Tongue (tissue), 3 donors: ENCODE measurements at places on chromosomes 12 and 14.

GRCh38 chr14:32728976-32729375 is 209.7 kb upstream of the NPAS3 start:
- DNase-seq = no peak

DNA sequence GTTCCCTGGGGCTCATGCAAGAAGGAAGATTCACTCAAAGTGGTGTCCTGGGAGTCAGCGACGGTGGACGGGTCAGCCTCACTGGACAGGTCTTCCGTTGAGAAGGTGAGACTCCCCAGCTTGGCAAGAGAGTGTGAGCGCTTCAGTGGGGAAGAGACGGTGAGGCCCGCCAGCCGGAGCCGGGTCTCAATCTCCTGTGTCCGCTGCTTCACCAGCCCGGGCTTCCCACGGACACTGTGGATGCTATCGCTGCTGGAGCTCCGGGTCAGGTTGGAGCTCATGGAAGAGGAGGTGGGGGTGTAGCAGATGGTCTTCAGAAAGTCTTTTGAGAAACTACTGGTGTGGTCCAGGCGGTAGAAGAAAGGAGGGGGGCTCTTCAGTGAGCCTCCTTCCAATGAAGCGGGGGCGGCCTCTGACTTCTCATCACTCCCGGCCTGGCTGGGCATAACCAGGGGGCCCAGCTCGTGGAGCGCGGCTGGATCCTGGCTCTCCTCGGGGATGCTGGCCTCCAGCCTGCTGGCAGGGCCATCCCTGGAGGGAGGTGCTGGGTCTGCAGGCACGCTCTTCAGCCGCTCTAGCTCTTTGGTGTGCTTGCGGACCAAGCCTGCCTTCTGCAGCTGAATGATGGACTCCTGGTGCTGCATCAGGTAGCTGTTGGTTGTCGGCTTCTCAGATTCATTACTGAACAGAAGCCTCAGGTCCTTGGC is 56.9 kb upstream of the CORO1C start:
- DNase-seq = no peak

- no peak for DNase-seq
Measured at GRCh38 chr14:81263777-81264410, 43.1 kb upstream of the GTF2A1 start.

DNA sequence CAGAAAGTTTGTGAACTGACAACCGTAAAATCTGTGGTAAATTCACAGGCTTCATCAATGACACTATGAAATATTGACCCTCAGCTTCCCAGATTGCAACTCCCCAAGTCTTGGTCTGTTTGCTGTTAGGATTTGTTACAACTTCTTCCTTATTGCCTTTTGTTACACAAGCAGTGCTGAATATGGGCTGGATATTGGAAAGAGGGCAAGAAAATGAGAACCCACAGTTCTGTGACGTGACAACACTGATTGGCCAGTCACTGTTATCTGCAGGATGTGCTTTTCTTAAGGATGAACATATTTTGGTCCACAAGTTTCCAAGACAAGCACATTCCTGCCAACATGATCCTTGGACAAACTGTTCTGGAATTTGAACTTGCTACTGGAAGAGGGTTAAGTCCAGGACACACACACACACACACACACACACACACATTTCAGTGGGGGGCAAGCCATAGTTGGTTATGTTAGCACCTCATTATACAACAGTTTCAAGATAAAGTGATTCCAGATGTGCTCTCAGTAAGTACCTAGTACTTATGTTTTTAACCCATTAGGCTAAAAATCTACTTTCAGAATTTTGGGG is 16.6 kb upstream of the SLC38A2 start:
- DNase-seq = no peak

GRCh38 chr14:101927859-101928258 is 36.5 kb upstream of the DYNC1H1 start:
- peak; percentile 90 for DNase-seq

GRCh38 chr12:94873734-94874517 is 129.6 kb downstream of the NDUFA12 start:
- peak; percentile 36 for DNase-seq

- DNase-seq = peak; percentile 55
Measured at GRCh38 chr12:8145754-8146441, 10.9 kb upstream of the ZNF705A start.

GRCh38 chr12:29578731-29579130 is 81.2 kb upstream of the OVCH1 start:
- DNase-seq = no peak

DNA sequence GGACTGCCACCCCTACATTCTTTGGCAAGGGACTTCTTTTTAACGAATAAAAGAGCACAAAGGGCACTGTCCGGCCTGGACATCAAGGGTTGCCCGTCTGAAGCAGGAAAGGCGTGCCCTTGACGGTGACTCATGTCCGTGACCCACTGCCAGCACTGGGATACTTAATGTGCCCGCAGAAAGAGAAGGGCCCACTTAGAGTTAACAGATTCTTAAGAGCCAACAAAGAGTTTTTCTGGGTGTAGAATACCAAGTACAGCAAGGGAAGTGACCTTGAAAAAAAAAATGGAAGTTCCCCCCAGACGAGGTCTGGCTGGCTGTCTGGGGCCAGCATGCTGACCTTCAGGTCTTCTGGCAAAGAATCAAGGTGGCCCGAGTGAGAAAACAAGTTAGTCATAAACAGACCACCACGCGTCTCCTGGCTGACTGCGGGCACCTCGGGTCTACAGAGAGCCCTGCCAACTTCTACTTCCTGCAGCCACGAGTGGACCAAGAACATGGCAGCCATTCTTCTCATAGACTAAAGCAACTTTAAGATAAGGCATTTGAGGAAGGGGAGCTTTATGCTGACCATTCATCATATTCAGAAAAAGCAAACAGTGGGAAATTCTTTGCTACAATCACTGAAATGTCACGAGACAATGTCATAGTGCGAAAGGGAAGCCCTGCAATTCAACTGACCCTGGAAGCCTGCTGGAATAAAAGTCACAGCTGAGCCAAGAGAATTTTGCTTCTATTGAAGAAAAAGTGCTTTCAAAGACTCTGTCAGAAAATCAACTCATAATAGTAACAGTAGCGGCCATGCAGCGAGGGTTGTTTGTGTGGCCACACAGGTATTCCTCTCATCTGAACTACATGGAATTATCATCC is 10.5 kb upstream of the SELPLG start:
- no peak for DNase-seq

- DNase-seq = no peak
Measured at GRCh38 chr12:50261654-50262053, 21.7 kb downstream of the LIMA1 start.

- no peak for DNase-seq
Measured at GRCh38 chr12:19550626-19551025, 111.3 kb downstream of the AEBP2 start.

DNA sequence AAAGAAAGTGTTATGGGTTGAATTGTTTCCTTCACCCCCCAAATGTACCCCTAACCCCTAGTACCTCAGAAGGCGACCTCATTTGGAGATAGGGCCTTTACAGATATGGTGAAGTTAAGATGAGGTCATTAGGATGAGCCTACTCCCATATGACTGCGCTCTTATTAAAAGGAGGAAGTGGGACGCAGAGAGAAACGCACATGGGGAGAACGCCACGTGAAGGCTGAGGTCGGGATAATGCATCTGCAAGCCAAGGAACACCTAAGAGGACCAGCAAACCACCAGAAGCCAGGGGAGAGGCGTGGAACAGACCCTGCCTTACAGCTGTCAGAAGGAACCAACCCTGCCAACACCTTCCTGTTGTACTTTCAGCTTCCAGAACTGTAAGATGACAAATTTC is 1.7 kb upstream of the NRIP2 start:
- DNase-seq = no peak

DNA sequence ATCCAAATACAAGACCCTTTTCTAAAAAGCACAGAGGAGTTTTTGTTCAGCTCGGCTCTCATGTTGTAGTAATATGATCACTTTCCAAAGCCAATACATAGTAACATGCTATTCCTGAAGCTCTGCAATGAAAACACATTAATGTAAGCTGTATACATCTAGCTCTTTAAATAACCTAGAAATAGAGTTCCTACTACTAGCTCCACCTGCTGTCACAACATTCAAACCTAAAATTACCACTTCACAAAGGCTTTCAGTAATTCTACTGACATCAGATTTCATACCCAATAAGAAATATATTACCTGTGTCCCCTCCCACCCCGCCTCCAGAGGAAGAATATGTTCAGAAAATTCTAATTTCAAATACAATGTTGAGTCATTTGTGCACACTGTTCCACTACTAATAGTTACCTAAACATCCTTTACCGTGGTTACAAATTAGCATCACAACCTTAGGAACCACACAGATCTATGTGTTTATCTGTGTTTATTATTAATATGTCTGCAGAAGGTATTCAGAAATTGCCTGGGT is 17.8 kb downstream of the EFCAB11 start:
- DNase-seq = peak; percentile 17

- no peak for DNase-seq
Measured at GRCh38 chr14:68627050-68627867, 165.6 kb downstream of the ZFP36L1 start.

- no peak for DNase-seq
Measured at GRCh38 chr14:27067961-27068360, 470.1 kb upstream of the NOVA1 start.

DNA sequence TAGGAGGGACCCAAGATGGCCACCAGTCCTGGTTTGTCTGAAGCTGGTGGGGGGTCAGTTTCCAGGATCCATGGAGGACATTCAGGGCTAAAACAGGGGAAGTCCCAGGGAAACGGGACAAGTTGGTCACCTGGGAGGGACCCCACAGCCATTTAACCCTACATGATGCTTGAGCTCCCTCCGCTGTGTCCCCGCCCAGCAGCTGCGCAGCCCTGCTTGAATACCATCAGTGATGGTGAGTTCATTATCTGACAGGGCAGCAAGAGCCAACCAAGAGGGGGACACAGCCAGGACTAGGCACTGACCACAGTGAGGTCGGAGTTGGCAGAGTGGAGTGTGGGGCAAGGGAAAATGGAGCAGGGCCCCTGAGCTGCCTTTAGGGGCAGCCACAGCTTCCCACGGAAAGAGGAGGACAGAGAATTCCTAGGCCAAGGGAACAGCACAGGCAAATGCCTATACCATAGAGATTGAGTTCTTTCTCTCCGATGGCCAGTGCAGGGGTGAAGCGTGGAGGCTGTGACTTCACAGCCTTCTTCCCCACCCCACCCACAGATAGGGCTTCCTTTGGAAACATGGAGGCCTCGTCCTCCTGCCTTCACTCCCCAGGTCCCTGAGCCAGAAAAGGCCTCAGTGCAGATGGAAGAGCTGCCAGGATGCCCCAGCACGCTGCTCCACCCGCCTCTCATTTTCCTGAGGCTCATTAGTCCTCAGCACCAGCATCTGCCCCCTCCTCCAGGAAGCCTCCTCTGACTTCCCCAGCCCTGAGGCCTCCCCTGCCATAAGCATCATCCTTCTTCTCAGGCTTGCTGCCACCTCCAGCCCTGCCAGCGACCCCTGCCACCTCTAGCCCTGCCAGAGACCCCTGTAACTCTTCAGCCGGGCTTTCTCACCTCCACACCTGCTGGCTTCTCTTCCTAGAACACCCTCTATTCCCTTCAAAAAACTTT is 51.4 kb downstream of the CYP46A1 start:
- DNase-seq = no peak

DNA sequence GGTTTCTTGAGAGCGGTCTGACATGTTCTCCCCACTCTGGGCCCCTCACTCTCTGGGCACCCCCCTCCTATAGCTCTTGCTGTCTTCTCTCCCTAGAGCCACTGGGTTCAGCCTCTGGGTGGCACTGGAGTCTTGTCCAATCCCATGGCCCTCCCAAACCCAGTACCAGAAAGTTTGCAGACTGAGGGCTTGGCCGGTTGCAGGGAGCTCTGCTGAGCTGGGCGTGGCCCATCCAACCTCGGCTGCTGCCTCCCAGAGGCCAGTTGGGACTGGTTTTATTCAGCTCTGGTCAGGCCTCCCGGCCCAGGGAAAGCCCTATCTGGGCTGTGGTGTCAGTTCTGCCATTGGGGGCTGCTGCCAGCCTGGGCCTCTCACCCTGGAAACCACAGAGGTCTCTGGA is 37.9 kb downstream of the ISCA2 start:
- DNase-seq = peak; percentile 51

GRCh38 chr12:68252077-68252476 is 1.3 kb downstream of the IL22 start:
- DNase-seq = no peak
